ENCODE measurements at places on chromosomes 7 and 10. TPM values are rescaled to one million over a fixed set of nuclear protein-coding genes. Genes with fewer than 3 reads are reported as not detected.

- DNase-seq: no peak
Measured at GRCh38 chr7:35734001-35734483, 39.1 kb upstream of the HERPUD2 start.

- no peak for DNase-seq
Measured at GRCh38 chr7:87575521-87575920, 25.2 kb downstream of the ABCB1 start.

DNA sequence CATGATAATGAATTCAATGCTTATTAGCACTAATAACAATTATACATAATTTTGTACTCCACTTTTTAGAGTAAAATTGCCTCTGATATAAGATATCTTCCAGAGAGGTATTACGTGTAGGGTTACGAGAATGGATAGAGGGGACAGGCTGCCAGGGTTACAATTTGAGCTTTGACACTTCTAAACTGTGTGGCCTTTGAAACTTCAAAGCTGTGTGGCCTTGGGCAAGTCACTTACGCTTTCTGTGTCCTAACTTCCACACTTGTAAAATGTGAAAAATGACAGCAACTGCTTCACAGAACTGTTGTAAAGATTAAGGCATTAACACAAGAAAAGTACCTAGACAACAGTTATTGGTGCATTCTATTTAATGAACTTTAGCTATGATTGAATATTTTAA lies 259.5 kb upstream of the SLC26A5 start:
- DNase-seq: no peak

DNA sequence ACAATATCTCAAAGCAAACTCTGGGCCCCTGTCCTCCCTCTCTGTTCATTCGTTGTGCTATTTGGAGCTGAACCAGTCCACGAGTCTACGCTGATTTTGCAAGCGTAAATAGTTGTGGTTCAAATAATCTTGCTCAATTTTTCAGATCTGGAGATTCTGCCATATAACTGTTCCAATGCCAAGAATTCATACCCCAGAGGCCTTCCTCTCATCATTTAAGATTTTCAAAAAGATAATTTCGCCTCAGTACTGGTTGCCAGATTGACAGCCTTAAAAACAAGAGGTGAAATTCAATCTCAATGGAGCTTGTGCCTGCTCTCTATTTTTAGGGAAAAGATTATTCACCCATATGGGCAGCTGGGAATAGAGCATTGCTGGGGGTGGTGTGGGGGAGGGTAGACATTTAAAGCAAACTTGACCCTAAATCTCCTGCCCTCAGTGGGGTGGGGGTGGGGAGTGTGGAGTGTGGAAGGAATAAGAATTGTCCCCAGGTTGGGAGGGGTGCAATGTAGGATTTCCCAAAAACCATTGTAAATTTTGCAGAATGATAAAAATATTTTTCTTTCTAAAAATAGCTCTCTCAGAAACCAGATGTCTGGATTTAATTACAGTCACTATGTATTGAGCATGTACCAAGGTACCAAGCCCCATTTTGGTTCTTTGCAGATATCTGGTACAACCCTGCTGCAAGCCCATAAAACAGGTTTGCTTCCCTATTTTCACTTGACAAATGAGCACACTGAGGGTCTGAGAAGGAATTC lies 104.7 kb upstream of the EEPD1 start:
- no peak for DNase-seq

- no peak for DNase-seq
Measured at GRCh38 chr10:102608487-102608886, 35.8 kb upstream of the TRIM8 start.

CTTNBP2 gene
- polyA plus RNA-seq: 29.6 TPM

GPR22 gene
- polyA plus RNA-seq: 0.22 TPM
